NCI-H2029 (cell line): ENCODE measurements at places on chromosomes 3 and 15.

GRCh38 chr3:193771653-193772421 lies 178.8 kb downstream of the OPA1 start:
- no peak for DNase-seq

DNA sequence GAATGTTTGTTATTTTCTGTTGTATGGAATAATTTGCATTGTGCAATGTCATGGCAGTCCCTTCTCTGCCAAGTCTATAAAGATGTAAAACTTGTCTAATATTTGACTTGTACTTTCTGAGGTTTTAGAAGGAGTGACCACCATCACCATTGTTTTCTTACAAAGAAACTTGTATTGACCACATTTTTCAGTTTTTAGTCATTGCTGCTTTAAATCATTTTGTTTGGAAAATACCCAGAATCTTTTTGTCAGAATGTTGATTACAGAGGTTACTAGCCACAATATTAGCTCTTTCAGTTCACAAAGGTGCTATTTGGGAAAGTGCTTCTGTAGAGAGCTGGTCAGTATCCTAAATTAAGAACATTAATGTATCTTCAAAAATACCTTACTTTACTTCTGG lies 532.4 kb upstream of the GBE1 start:
- no peak for DNase-seq

DNA sequence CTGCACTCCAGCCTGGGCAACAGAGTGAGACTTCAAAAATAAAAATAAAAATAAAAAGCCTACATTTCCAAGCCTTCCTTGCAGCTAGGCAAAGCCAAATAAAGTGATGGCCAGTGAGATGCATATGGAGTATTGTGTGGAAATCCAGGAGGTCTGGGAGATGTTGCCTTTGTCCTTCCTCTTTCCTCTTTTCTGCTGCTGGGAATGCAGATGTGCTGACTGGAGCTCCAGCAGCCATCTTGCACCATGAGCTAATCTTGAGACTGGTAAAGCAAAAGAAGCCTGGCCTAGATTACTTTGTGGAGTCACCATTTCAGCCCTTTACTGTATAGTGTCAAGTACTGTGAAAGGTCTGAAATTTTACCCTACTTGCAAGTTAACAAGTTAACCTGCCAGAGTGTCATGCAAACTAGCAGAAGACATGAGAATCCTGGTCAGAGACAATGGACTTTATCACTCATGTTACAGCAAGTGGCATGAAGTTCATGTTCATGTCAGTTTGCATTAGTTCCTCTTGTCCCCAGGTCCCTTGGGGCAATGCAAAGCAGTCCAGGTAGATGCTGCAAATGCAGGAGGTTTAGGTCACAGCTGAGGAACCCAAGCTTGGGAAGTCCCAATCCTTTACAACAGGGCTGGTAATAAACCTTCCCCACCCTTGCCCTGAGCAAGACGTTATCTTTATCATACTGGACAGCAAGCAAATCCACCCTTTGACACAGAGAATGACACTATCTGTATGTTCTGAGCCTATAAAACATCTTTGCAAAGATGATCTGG lies 103.1 kb downstream of the TLE3 start:
- no peak for DNase-seq

DNA sequence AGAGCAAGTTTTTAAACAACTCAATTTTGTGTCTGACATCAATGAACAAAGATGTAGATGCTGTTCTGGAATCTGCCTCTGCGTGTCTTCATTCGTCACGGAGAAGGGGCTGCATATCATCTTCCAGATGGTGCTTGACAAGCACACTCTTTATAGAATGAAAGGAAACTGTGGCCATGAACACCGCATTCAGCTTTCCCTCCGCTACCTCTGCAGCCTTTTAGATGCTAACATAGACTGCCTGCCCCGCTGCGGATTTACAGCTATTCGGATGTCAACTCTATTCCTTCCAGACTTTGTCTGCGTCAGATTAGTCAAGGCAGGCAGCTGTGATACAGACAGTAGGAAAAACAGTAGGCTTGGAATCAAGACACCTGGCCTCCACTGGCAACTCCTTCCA lies 232.9 kb downstream of the TJP1 start:
- DNase-seq: no peak

GRCh38 chr3:8872261-8872660 lies 91.0 kb downstream of the RAD18 start:
- no peak for DNase-seq

DNA sequence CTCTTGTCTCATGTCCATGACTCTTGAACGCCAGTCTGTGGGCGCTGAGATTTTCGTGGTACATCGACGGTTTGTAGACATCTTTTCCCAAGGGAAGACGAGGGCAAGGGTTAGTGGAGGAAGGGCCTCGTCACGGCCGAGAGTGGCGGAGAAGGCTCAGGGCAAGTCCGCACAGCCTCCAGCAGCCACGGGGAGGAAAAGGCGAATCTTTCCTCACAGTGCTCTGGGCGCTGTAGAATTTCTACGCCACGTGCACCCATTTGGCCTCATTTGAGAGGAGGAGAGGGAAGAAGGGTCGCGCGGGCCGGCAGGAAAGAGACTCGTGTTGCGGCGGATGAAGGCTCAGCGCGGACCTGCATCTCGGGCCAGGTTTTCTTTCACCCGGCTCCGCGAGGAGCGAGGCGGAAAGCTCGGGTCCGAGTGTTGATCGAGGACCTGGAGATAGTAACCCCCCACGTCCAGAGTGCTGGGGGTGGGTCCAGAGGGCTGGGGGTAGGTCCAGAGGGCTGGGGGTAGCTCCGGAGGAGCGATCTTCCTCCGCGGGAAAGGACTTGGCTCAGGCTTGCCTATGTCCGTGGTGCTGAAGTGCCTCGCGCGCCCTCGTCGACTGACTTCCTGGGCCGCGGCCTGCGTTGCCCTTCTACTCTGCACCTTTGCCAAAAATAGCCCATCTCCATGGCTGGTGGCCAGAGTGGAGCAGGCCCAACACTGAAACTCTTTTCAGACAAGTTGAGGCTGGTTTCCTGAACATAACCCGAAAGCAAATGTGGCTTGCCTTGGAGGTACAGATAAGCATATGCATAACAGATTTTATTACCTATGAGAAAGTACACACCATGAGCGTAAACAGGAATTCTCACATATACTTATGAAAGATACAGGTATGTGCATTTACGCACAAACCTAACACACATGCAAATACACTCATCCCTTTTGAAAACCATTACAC lies 1.1 kb downstream of the SLC35G2 start:
- DNase-seq: peak; percentile 59

DNA sequence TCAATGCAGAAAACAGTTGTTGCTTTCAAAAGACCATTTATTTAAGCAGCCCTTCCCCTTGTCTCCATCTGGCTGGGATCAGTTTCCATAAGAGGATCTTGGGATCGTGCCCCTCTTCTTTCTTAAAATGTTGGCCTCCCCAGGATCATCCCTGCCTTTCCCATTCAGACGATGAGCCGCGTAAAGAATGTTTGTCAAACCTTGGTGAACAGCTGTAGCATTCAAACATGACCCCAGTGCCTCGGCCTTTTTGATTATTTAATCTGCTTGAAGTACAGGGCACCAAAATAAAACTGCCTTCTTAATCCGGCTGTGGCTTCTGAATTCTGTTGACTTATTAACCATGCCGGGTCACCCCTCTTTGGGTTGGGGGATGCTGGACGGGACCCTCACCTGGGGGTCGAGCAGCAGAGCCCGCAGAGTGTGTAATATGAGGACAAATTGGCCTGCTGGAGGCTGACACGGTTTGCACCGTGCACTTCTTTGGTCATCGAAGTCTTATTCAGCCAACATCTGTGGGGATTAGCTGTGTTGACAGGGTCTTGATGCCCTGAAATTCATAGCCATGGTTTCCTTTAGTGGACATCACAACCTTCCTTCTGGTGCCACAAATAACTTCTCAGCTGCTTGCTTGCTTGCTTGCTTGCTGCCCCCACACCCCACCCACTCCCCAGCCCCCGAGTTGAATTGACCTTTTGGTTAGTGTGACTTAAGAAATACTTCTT lies at the start of gene LRTM1:
Gene LRTM1 (minus strand): TSS at position 14 of the 725 bp plus-strand sequence. CDS start 148 bp downstream, outside the sequence.
- no peak for DNase-seq
